ENCODE measurements at places on chromosomes 5 and 9.

GRCh38 chr5:134113902-134114875, at the start of gene TCF7:
TCF7 (plus strand) TSS chr5:134114681; CDS start chr5:134114907, 226 bp downstream.
- peaks cover 9% of the 10 kb centered on the region for H3K4me1 ChIP-seq
- H3K4me3 ChIP-seq = peak within 1 kb of the TSS; percentile 46
- no peaks in the 10 kb centered on the region for H3K36me3 ChIP-seq
- H3K27ac ChIP-seq = no peak within 1 kb of the TSS
- H3K27me3 ChIP-seq = peaks cover 36% of the 10 kb centered on the region

DNA sequence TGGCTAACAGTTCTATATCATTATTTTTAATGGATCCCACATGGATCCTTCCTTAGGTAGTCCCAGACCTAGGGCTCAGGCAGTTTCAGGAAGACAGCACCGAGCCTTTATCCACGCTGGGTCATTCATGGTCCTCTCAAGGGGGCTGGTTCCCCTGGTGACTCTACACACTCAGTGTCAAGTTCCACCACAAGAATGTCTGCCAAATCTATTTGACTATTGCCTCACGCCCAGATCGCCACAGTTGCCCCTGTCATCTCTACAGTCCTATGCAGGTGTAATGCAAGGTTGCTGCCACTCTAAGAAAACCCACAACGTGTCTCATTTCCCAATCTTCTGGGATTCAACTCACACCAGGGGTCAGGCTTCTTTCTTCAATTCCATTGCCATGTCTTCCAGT, 8.0 kb upstream of the ZNF366 start:
- no peaks in the 10 kb centered on the region for H3K36me3 ChIP-seq
- DNase-seq = no peak
- no peaks in the 10 kb centered on the region for H3K4me1 ChIP-seq

- H3K4me3 ChIP-seq = no peak overlapping the region
- H3K27ac ChIP-seq = no peak overlapping the region
- no peaks in the 10 kb centered on the region for H3K27me3 ChIP-seq
- DNase-seq = no peak
- no peaks in the 10 kb centered on the region for H3K36me3 ChIP-seq
- no peaks in the 10 kb centered on the region for H3K4me1 ChIP-seq
These were observed 1824.4 kb upstream of the CDH9 start for GRCh38 chr5:28862860-28863196.

DNA sequence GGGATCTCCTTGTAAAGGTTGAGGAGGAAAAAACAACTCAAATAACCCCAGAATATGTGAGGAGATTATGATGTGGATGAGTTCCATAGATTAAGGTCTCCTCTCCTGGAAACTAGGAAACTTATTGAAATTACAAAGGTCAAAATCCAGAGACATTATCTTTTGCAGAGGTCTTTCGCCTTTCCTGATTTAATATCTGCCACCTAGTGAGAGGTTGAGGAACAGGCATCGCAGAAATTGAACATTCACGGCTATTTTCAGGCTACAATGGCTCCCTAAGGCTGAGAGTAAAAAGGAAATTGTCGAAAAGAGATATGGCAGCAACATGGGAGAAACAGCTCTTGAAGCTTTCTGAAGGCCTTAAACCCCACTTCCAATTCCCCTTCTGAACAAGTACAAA, 127.5 kb upstream of the PLCXD3 start:
- no peak for DNase-seq
- H3K36me3 ChIP-seq = no peaks in the 10 kb centered on the region
- H3K4me1 ChIP-seq = no peaks in the 10 kb centered on the region
- H3K27me3 ChIP-seq = no peaks in the 10 kb centered on the region
- H3K4me3 ChIP-seq = no peak overlapping the region

- no peak for DNase-seq
- no peaks in the 10 kb centered on the region for H3K27me3 ChIP-seq
- no peak overlapping the region for H3K4me3 ChIP-seq
- no peaks in the 10 kb centered on the region for H3K4me1 ChIP-seq
These were observed 487.1 kb downstream of the NTRK2 start for GRCh38 chr9:85156652-85157051.

DNA sequence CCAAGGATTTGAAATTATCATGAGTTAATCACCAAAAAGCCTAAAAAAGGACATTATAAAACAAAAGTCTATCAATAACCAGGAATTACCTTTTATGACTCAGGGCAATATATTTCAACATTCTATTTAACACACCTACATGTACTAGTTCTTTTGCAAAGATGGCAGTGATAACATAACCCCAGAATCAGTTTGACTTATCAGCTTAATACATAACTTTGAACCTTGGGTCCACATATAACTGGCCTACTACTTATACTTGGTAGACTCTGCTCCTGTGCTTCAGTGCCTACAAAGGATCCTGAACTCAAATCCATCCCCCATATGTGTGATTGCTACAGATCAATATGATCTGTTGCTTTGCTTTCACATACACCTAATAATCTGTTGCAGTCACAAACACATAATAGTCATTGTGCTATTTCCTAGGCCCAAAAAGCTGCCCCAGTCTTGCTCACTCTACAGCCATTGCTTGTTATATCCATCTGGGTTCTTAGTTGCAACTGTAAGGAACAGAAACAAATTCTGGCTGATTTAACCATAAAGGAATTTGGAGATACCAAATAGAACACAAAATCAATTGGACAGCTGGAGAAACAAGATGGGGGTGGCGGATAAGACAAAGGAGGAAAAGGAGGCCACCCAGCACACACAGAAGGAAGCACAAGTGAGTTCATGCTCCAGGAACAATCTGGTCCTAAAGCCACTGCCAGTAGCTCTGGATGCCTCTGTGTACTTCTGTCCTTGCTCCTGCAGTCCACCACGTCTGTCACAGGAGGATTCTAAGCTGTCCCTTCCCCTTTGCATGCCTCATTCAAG, 25.5 kb downstream of the DEPDC1B start:
- H3K27ac ChIP-seq = peak overlapping the region; percentile 91
- peak; percentile 48 for DNase-seq
- H3K4me1 ChIP-seq = peaks cover 56% of the 10 kb centered on the region
